ENCODE measurements at places on chromosomes 12 and 14.

DNA sequence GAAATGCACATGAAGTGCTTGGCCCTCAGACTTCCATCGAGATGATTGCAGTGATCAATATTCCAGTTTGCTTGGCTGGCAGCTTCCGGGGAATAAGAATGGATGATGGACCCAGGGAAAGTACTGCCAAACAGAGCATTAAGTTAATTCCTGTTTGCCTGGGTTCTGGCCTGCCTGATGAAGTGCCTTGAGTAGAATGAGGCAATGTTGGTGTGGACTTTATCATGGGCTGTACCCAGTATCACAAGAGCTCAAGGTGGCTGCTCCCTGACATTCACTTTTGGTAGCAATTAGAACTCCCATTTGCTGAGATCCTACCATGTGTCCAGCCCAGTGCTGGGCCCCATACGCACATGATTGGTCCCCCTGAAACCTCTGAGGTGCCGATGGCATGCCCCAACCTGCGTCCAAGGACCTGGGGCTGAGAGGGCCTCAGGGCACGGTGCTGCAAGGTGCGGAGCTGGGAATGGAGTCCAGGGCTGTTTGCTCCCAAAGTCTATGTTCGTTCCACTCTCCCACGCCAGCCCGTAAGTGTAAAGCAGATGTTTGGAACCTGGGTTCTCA lies 80.7 kb downstream of the SLC25A47 start:
- DNase-seq: no peak

DNA sequence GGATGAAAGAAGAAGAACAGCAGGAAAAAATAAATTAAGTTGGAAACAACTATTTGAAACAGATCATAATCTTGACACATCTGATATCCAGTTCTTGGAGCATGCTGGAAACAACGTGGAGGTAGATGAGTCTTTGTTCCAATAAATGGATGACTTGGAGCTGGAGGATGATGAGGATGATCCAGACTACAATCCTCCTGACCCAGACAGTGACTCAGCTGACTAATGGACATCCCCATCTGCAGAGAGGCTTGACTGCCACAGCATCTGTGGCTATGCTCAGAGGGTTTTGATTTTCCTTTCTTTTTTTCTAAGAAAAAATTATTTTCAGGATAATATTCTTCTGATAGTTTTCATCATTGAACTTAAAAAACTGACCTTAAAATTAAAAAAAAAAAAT lies 6.2 kb upstream of the ZDHHC17 start:
- no peak for DNase-seq

- no peak for DNase-seq
These were observed 748.3 kb downstream of the C12orf50 start for GRCh38 chr12:87280893-87281292.

- no peak for DNase-seq
These were observed 15.4 kb downstream of the SLC6A13 start for GRCh38 chr12:247271-247670.

DNA sequence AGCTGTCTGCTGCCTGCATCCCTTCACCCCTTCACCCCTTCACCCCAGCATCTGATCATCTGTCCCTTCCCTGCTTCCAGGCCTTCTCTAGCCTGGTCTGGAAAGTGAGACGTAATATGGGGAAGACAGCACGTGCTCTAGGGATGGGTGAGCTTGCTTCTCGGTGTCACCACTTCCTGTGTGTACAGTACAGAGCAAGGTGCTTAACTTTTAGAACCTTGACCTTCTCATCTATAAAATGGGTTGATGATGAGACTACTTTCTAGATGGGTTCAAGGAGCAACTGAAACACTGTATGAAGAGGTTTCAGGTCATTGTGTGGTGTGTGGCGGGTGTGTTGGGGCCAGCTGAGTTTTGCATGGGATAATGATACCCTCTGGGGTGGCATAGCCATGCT lies 140.5 kb downstream of the TSPAN9 start:
- no peak for DNase-seq

Data from left hindlimb (tissue), 1 donor.